ENCODE measurements at places on chromosomes 13 and 19.

GRCh38 chr13:28530729-28531076, 35.8 kb upstream of the FLT1 start:
- no peak for DNase-seq

DNA sequence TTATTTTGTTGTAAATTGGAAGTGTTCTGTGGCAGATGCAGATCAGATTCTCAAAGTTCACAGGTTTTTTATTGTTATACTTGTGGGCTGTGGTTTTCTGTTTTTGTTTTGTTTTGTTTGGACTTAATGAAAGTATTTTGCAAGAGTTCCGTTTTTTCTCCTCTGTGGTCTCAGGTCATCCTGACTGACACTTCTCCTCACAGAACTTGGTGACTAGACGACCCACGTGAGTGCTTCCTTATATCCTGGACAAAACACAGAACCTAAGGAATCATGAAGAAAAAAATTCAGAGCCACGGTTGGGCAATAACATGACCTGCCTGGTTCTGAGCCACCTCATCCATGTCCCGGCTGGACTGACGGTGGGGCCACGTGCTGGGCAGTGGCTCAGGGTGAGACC, 2.5 kb upstream of the RFPL4AL1 start:
- no peak for DNase-seq

GRCh38 chr13:47251771-47252170, 354.9 kb upstream of the HTR2A start:
- no peak for DNase-seq

GRCh38 chr13:105643966-105644365, 891.5 kb downstream of the EFNB2 start:
- DNase-seq: no peak

DNA sequence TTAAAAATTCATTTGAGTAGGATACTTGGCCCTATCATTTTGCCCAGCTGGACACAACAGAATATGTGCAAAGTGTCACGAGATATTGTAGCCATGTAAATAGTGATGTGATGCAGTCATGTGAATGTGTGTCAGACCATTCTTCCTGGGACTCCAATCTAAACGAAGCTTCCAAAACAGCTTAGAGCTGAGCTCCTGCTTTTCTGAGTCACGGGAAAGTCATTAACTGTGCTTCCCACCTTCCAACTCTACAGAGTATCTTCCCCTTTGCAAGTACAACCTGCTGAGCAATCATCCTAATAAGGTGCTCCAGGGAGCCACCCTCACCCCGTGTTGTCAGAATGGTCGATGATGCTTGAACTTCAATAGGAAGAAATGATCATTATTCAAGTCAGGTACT, 294.7 kb downstream of the MYO16 start:
- DNase-seq: no peak

DNA sequence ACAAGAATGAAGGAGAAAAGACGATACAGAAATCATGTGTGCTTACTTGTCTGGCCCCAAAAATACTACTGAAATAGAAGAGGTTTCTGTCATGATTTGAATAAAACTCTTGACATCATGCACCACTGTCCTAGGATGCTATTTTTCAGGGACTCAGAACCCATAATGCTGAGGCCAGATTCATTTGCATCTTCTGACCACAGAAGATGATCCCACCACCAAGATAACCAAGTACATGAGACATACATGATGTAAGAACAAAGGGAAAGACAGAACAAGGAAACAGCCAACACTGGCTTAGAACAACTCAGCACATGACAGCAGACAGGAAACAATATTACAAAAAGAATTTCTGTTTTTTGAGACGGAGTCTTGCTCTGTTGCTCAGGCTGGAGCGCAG, 2.5 kb downstream of the ZNF552 start:
- DNase-seq: no peak

DNA sequence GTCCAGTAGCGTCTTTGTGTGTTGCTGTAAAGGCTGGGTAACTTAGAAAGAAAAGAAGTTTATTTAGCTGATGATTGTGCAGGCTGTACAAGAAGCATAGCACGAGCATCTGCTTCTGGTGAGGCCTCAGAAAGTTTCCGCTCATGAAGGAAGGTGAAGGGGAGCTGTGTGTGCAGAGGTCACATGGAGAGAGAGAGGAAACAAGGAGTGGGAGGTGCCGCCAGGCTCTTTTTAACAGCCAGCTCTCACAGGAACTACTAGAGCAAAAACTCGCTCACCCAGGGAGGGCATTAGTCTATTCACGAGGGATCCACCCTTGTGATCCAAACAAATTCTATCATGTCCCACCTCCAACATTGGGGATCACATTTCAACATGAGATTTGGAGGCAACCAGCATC, 99.8 kb downstream of the GPR12 start:
- DNase-seq: no peak

- DNase-seq: no peak
Observed at GRCh38 chr13:99133230-99133629, 67.4 kb upstream of the UBAC2 start.

DNA sequence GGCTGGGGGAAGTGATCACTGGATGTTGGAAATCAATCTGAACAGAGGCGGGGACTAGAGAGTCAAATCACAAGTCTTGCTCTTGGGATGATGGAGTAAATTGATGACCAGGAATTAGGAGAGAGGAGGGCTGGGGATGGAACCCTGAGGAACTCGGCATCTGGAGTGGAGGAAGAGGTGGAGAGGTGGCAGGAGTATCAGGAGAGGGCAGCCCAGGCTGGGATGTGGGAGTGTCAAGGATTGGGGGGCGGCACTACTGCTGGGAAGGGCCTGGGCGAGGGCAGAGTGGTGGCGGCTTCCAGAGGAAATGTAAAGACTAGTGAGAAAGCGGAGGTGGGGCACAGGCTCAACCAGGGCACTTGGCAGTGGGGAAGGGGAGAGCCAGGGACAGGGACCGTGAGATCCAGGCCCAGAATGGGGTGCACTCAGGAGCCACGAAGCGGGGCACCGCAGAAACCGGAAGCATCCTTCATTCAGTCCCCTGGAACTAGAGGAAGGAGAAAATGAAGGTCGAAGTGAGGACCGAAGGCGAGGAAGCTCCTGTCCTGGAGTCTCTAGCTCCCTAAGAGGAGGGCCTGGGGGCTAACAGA, 81.2 kb upstream of the GPR183 start:
- no peak for DNase-seq

DNA sequence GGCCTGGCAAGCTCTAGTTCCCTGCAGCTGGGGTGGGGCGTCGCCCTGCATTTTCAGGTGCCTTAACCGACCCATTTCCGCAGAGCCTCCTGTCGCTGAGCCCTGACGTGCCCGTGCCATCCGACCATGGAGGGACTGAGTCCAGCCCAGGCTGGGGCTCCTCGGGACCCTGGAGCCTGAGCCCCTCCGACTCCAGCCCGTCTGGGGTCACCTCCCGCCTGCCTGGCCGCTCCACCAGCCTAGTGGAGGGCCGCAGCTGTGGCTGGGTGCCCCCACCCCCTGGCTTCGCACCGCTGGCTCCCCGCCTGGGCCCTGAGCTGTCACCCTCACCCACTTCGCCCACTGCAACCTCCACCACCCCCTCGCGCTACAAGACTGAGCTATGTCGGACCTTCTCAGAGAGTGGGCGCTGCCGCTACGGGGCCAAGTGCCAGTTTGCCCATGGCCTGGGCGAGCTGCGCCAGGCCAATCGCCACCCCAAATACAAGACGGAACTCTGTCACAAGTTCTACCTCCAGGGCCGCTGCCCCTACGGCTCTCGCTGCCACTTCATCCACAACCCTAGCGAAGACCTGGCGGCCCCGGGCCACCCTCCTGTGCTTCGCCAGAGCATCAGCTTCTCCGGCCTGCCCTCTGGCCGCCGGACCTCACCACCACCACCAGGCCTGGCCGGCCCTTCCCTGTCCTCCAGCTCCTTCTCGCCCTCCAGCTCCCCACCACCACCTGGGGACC, 1.2 kb downstream of the ZFP36 start:
- DNase-seq: peak; percentile 8

- DNase-seq: no peak
Observed at GRCh38 chr13:71751073-71751472, 115.9 kb downstream of the DACH1 start.

- no peak for DNase-seq
Observed at GRCh38 chr19:17448131-17448967, at the start of gene TMEM221. Gene TMEM221 (minus strand): TSS chr19:17448668. CDS start chr19:17448462, 206 bp downstream.

Data from GF-D8 (cell line).